ENCODE measurements at places on chromosomes 13 and 19.

- DNase-seq, result no peak
Observed at GRCh38 chr19:19061506-19061905, 2.3 kb upstream of the SLC25A42 start.

GRCh38 chr19:4559569-4559968 lies at the start of gene SEMA6B:
Gene SEMA6B, minus strand, starts transcription at chr19:4559684. Its CDS starts 1,227 bp downstream, at chr19:4558457.
- no peak for DNase-seq

- no peak for DNase-seq
Observed at GRCh38 chr19:18637673-18638630, 1.1 kb downstream of the KLHL26 start.

- no peak for DNase-seq
Observed at GRCh38 chr13:30360586-30360985, 53.2 kb upstream of the KATNAL1 start.

DNA sequence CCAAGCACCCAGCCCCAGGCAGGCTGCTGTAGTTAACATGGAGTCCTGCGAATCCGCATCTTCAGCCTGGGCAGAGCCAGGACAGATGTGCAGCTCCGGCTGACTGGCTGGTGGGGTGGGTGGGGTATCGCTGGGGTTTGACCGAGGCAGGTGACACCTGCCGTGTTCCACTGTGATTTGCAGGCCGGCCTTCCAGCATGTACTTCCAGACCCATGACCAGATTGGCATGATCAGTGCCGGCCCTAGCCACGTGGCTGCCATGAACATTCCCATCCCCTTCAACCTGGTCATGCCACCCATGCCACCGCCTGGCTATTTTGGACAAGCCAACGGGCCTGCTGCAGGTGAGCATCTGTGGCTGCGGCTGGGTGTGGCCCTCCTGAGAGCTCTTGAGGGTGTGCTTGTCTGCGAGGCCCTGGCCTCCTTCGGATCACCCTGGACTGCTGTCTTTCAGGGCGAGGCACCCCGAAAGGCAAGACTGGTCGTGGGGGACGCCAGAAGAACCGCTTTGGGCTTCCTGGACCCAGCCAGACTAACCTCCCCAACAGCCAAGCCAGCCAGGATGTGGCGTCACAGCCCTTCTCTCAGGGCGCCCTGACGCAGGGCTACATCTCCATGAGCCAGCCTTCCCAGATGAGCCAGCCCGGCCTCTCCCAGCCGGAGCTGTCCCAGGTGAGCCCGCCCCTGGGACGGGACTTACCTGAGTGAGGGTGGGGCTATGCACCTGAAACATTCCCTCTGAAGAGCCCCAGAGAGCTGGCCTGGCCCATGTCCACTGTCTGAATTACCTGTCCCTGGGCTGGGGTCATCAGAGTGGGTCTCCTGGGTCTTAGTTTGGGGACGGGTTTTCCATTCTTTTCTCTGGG lies 30.6 kb downstream of the CERS1 start:
- no peak for DNase-seq

DNA sequence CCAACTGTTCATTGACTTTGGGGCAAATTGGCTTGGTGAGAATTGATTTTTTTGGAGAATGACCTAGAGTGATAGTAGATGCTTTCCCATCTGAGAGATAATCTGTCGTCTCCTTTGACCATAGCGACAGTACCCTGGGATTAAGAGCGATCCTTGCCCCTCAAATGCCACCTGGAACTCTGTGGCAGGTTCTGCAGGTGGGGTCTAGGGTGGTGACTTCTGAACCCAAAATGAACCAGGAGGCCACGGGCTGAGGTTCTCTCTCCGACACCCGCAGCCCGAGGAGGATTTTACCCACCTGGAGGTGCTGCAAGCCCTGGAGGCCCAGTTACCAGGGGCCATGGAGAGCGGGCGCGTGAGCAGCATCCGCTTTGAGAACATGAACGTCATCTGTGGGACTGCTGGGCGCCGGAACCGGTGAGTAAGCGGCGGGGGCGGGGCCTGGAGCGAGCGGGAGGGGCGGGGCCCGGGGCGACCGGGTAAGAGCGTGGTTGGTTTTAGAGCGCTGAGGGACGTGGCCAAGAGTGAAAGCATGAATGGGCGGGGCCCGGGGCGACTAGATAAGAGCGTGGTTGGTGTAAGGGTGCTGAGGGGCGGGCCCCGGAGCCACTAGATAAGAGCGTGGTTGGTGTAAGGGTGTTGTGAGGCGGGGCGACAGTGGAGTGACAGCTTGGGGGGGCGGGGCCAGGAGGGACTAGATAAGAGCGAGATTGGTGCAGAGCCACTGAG lies 8.6 kb downstream of the C19orf81 start:
- peak; percentile 92 for DNase-seq

DNA sequence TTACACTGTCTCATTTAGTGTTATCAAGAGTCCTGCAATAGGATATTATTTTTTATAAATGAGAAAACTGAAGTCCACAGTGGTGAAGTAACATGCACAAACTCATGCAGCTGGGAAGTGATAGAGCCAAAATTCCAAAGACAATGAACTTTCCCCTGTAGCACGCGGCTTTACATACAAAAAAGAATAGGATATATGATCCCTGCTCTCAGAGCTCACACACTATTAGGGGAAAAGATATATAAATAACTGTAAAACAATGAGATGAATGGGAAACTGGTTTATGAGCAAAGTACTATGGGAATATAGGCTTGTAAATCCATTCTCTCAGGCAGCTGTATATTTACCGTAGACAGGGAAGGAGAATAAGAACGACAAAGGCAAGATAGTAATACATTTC lies 39.7 kb downstream of the THSD1 start:
- no peak for DNase-seq

- no peak for DNase-seq
Observed at GRCh38 chr19:751501-752341, 809 bp downstream of the MISP start.

DNA sequence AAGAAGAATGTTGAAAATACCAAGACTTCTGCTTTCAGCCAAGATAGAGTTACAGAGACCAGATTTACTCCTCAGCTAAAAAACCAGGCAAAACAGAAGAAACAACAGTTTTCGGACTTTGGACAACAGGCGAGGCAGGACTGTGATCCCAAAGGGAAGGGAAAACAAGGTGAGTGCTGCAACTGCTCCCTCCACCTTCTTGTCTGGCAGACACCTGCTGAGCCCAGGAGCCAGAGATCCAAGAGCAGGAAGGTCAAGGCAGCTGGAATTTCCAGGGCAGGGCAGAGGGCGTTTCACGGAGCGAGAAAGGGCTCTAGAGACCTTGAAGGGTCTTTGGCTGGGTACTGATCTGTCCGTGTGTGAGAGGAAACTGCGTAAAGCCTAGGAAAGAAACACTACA lies 32.9 kb upstream of the SLC7A9 start:
- DNase-seq, result no peak

- no peak for DNase-seq
Observed at GRCh38 chr19:41136636-41137455, 22.6 kb downstream of the CYP2F1 start.

DNA sequence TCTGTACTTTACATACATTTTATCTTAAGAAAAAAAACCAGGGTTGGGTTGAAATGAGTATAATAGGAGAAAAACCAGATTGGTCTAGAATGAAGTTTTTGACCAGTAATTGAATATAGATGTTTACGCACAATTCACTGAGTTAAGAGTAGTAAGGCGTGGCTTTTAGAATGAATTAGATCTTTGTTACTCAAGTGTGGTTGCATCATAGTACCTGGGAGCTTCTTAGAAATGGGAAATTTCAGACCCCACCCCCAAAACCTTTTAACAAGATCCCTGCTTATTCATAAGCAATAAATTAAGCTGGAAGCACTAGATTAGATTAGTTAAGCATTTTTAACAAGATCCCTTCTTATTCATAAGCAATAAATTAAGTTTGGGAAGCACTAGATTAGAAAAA lies 28.7 kb upstream of the LMO7 start:
- no peak for DNase-seq

DNA sequence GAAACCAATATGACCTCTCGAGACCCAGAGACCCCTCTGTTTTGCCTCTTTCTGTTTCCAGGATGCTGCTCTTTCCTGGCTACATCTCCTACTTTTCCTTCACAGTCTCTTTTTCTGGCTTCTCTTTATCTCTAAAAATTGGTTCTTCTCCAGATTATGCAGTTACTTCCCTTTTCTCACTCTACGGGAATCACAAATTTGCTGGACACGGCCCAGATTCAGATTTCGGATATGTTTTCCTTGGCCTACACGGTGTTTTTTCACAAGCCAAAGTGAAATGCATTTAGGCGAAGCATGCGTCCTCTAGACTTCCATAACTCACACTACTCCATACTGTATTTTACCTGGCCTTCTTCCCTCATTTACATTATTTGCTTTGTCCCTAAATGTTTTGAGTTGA lies 214.7 kb upstream of the MIR17HG start:
- DNase-seq, result no peak

DNA sequence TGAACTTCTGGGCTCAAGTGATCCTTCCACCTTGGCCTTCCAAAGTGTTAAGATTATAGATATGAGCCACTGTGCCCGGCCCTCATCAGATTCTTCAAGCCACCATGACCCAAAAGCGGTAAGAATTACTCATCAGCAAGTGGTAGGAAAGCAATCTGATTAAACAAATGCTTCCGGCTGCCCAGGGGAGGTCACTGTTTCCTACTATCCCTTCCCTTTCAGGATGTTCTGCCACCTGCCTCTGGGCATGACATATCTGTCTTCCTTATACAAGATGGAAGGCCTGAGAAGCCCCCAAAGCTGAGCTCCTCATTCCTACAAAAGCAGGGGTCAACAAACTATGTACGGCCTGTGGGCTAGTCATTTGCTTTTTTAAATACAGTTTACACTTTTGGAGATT lies 7.0 kb downstream of the ABHD8 start:
- DNase-seq, result peak; percentile 19

DNA sequence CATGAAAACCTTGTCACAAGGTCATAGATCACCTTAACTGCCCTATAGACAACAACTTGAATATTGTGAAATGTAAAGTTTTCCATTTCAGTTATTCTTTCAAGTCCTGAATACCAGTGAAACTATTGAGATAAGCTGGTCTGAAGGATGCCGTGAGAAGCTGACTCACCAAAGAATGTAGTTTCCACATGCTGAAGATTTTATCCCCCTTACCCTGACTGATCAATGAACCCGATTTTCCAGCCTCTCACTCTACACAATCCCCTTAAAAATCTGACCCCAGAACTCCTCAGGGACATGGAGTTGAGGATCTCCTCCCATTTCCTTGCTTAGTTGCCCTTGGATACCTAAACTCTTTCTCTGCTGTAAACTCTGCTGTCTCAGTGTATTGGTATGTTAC lies 67.5 kb downstream of the POSTN start:
- DNase-seq, result no peak

- no peak for DNase-seq
Observed at GRCh38 chr13:35850569-35850968, 280.6 kb downstream of the DCLK1 start.

DNA sequence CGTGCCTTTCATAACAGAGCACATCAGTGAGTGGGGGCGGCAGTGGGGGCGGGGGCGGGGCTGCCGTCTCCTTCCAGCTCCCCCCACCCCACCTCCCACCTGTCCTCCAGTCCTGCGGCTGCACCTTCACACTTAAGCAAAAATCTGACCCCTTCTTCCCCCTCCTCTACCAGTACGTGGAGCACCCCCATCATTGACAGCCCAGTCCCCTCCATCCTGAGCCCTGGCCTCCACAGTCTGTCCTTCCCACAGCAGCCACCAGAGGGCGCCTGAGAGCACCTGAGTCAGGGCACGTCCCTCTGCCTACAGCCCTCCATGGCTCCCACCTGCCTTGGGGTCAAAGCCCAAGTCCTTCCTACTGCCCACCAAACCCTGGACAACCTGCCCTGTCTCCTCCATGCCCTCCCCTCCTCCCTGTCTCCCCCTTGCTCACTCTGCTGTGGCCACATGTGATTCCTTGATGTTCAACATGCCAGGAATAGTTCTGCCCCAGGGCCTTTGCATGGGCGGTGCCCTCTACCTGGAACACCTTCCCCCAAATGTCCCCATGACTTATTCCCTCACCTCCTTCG lies 4.0 kb downstream of the EBI3 start:
- DNase-seq, result peak; percentile 82

DNA sequence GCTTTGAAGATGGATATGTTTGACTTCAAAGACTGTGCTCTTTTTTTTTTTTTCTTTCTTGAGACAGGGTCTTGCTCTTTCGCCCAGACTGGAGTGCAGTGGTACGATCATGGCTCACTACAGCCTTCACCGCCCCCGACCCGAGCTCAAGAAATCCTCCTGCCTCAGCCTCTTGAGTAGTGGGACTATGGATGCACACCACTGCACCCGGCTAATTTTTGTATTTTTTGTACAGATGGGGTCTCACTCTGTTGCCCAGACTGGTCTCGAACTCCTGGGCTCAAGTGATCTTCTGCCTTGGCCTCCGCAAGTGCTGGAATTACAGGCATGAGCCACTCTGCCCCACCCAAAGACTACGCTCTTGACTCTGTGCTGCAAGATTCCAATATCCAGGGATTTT lies 50.4 kb downstream of the SPTBN4 start:
- no peak for DNase-seq

- DNase-seq, result no peak
Observed at GRCh38 chr19:52211203-52211602, 21.4 kb downstream of the PPP2R1A start.

DNA sequence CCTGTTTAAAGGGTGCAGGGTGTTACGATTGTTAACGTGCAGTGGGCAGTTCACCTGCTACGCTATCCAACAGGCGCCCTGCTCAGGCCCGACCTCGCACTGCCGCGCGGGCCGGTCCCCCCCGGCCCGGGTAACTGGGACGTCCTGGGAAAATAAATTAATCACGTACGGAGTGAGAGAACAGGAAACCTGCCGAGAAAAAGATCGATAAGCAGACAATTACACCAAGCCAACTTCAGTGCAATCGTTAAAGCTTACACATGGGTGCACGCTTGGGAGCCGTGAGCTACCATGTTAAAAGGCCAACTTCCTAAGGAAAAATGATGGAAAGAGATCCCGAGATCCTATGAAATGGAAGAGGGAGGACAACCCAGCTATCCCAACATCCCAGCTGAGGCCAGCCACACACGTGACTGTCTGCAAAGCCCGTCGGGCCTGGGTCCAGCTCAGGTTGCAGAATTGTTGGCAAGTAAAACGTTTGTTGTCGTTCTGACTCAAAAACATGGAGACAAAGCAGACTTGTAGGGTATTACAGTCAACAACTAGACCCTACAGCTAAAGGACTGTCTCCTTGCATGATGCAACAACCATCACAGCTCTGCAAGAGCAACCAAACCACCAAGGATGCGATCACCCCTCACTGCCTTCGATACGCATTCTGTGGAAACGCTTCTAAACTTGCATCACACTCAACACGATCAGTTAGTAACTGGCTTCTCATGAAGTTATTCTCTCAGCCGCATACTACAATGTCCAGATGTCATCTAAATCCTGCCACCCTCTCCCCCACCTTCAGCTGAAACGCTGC lies 741 bp upstream of the TUBGCP3 start:
- no peak for DNase-seq

DNA sequence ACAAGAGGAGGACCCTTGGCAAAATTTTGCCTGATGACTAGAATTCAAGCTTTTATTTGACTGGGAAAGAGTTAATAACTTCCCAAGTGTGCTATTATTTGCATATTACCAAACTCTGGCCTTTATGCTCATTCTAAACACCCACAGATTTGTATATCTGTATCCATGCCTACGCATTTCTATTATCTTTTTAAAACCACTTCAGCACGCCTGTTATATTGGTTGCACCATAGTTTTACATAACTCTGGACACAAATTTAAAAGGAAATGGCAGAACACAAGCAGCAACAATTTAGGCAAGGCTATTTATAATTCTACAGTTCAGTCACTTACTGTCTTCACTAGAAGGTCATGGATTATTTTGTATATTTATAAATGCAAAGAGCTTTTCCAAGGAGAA lies 3.7 kb upstream of the RASL11A start:
- DNase-seq, result no peak

Measured in activated CD4-positive, alpha-beta T cell treated with anti-CD3 and anti-CD28 coated beads, Interleukin-2, Interleukin-4, amounts not matched to agents 100 ng/mL and 50 ng/mL, durations not matched to agents 16 hours and 8 hours (primary cell).